ENCODE measurements at places on chromosomes 5 and 9.
A peak's percentile ranks its signal among the peaks of the same experiment; 100 is the strongest.

DNA sequence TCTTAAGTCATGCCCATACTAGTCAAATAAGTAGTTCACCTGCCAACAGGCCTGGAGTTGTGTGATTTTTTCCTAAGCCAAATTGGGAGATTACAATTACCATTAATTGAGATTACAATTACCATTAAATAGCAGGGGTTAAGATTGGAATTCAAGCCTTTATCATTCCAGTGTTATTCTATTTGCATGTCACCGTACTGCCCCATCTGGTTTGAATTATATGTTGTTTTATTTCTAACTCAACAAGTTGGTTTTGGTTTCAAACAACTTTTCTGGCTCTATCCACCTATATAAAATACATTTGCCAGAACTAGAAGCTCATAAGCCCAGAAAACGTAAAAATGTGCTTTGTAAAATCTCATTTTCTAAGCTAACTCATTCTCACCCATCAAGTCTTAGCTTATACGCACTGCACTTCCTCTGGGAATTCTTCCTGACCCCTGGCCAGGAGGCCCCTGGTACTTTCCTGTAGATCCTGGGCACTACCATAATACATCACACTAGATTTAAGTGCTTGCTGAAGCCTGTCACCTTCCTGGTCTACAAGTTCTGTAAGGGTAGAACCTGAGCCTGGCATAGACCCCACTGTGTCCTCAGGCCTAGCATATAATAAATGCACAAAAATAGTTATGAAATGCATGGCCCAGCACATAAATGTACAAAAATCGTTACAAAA, 242.0 kb upstream of the TRPM3 start:
- no peaks in the 10 kb centered on the region for H3K36me3 ChIP-seq
- no peaks in the 10 kb centered on the region for H3K27me3 ChIP-seq
- no peak overlapping the region for H3K4me3 ChIP-seq
- H3K4me1 ChIP-seq, result no peaks in the 10 kb centered on the region
- DNase-seq, result no peak

GRCh38 chr5:154158379-154158737, 32.2 kb upstream of the GALNT10 start:
- no peaks in the 10 kb centered on the region for H3K36me3 ChIP-seq
- no peak overlapping the region for H3K4me3 ChIP-seq
- peaks cover 4% of the 10 kb centered on the region for H3K4me1 ChIP-seq
- no peak overlapping the region for H3K27ac ChIP-seq

DNA sequence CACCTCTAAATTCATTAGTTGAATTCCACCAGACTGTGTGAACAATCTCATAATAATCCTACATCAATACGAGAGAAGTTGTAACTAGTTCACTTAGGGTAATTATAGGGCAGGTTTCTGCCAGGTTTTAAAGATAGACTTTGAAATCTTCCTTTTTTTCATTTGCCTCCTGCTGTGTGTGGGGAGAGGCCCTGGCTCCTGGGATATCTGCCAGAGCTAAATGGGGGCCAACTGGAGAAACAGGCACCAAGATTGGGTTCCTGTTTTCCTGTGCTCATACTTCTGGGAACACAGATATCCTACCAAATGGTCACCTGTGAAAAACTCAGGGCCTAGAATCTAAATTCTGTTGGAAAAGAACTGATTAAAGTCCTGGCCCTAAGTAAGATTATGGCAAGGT, 42.3 kb downstream of the SH3RF2 start:
- DNase-seq, result no peak
- no peaks in the 10 kb centered on the region for H3K36me3 ChIP-seq
- H3K27ac ChIP-seq, result no peak overlapping the region
- H3K27me3 ChIP-seq, result no peaks in the 10 kb centered on the region
- H3K4me3 ChIP-seq, result no peak overlapping the region

DNA sequence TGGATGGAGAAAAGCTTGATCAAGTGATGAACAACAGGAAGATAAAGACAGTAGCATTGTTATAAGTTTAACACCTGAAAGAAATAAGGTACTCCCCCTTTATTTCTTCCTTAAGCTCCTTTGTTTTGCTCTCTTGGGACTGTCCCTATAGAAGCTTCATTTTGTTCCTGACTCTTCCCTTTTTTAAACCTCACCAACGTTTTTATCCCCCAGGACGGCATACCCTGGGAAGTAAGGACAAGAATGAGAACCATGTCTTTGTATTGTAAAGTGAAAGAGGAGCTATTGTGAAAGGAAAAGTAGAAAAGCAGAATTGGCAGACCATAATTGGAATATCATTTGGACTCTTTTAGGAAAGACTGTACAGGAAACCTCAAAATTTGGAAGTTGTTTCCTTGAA, 1368.6 kb upstream of the C9orf72 start:
- H3K36me3 ChIP-seq, result no peaks in the 10 kb centered on the region
- DNase-seq, result no peak
- no peak overlapping the region for H3K4me3 ChIP-seq

DNA sequence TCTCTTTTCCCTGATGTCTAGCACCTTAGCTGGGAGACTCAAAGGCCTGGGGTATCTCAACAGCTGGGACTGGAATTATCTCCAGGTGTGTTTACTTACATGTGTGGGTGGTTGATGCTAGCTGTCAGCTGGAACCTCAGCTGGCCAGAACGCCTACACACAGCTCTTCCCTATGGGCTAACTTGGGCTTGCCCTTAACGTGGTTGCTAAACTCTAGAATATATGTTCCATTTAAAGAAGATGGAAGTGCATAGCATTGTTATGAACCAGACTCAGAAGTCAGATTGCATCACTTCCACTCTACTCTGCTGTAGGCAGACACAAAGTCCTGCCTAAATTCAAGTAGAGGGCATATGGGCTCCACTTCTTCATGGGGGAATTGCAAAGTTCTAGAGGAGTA, 29.3 kb downstream of the SGCD start:
- H3K27me3 ChIP-seq, result no peaks in the 10 kb centered on the region
- H3K4me1 ChIP-seq, result no peaks in the 10 kb centered on the region
- DNase-seq, result no peak
- H3K36me3 ChIP-seq, result no peaks in the 10 kb centered on the region
- no peak overlapping the region for H3K4me3 ChIP-seq

GRCh38 chr5:148794275-148794674, 32.1 kb upstream of the ADRB2 start:
- no peak for DNase-seq
- H3K27ac ChIP-seq, result no peak overlapping the region

DNA sequence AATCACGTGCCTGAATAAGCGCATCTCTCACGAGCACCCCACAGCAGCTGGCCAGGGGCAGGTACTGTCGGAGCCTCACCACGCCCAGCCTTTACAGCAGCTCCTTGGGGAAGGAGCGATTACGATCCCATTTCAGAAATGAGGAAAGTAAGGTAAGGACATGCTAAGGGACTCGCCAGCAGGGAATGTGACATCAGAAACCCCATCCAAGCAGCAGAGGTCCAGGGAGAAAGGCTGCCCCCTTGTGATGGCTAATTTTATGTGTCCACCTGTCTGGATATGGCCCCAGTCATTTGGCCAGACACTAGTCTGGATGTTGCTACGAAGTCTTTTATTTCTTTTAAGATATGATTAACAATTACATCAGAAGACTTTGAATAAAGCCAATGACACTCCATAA, 77.3 kb downstream of the UBE2QL1 start:
- no peaks in the 10 kb centered on the region for H3K4me1 ChIP-seq
- no peak for DNase-seq
- no peaks in the 10 kb centered on the region for H3K36me3 ChIP-seq
- no peaks in the 10 kb centered on the region for H3K27me3 ChIP-seq

DNA sequence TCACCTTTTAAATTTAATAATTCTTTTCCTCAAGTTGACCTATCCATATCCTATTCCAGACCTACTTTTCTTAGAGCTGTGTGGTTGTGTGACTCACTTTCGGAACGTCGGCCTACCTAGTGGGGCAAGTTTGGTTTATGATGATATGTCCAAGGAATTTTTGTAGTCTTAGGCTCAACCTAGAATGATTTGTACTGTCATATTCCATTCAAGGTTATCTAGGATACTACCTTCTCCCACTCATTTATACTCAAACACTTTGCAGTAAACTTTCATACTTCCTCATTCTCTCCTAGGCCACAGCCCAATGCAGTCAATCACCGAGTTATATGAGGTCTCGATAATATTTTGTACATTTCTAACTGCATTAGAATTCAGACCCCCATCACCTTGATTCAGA, 61.9 kb downstream of the PIK3R1 start:
- no peak overlapping the region for H3K4me3 ChIP-seq
- peak; percentile 92 for DNase-seq
- no peaks in the 10 kb centered on the region for H3K27me3 ChIP-seq
- H3K4me1 ChIP-seq, result peaks cover 14% of the 10 kb centered on the region
- H3K36me3 ChIP-seq, result peaks cover 12% of the 10 kb centered on the region

- DNase-seq, result no peak
- H3K27ac ChIP-seq, result no peak overlapping the region
- no peaks in the 10 kb centered on the region for H3K36me3 ChIP-seq
- H3K4me3 ChIP-seq, result peak overlapping the region; percentile 11
These were observed 2.3 kb downstream of the ADRB2 start for GRCh38 chr5:148828511-148829247.

DNA sequence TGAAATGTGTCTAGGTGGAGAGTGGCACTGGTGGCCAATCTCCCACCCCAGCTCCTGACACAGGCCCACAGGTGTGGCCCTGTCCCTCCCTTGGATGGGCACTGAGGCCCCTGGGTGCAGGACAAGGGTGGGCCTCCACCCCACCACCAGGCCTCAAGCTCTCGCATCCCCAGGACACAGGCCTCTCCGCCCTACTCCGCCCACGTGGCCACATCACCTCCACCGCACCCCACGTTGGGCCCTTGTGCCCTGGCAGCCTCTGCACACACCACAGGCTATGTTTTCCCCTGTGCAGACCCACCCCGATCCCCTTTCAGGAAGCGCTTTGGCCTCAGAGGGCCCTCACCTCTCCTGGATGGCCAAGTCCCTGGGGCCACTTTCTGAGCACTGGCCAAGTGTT, 54.7 kb downstream of the SECISBP2 start:
- no peaks in the 10 kb centered on the region for H3K27me3 ChIP-seq
- H3K36me3 ChIP-seq, result no peaks in the 10 kb centered on the region
- H3K4me1 ChIP-seq, result peaks cover 8% of the 10 kb centered on the region
